ENCODE measurements at places on chromosomes 6 and 20.

GRCh38 chr6:149482545-149483333 lies 2.1 kb downstream of the ZC3H12D start:
- DNase-seq = no peak

DNA sequence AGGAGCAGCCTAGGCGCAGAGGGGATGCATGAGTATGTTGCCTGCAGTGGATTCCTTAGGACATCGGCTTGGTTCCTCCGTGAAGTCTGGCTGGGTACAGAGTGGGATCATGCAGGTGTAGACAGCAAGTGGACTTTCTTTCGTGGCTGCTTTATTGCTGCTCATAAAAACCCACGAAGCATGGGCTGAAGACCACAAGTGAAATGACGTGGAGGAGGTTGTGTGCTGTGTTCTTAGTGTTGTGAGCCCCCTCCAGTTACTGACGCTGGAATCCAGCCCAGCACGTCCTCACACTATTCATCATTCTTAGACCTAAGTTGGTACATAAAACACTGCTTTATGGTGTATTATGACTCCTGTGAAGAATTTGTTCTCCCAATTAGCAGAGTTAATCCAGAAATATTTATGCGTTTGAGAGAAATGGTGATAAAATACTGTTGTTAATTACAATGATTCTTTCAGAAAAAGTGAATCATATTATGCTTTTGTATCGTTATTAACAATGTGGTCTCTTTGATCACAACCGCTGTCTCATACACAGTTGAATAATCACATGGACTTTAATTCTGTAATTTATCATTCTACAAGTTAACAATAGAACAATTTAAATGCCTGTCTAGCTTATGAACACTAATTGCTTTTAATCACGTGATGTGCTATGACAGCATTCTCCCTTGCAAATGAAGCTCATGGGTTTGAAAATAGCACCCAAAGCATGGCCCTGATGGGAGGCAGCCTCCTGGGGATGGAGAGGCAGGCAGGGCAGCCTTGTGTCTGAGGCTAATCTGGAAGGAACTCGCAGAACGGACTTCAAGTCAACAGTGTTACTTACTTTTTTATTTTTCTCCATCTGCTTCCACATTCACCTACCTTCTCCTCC lies 233.9 kb upstream of the SYNDIG1 start:
- no peak for DNase-seq

- no peak for DNase-seq
Observed at GRCh38 chr6:36930483-36930882, 24.1 kb upstream of the PI16 start.

DNA sequence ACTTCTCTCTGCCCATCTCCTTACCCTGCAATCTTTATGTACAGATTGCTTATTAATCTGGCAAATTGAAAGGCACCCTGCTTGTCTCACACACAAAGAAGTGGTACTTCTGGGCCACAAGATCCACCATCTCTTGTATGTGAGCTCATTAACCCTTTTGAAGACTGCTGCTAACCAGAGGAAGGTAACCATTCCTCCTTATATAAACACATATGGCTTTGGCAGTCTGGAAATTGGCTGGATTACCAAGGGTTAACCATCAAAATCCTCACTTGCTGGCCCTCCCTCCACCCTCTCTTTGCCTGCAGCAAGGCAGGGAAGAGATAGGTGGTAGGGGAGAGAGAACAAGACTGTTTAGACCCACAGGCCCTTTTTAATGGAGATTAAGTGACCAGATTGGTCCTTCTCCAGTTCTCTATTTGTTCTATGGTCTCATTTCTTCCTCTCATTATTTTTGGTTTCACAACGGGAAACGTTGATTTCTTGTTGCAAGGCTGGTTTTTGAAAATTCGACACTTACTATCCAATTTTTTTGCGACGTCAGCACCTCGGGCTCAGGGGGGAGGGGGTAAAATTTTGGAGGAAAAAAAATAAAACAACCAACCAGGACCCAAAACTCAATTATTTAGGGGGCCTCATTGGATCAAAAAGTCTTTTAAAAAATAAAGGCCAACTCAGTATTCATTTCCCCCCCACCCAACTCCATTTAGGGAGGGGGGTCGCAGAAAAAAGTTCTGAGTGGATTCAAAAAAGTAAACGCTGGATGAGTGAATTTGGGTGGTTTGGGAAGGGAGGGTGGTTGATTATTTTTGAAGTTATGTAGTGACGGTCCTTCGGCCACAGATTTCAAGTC lies 859 bp downstream of the PPP1R10 start:
- peak; percentile 71 for DNase-seq

GRCh38 chr20:41316602-41317545 lies 657 bp downstream of the ZHX3 start:
- DNase-seq = peak; percentile 72

GRCh38 chr20:17662333-17663039 lies 19.6 kb downstream of the RRBP1 start:
- DNase-seq = no peak

GRCh38 chr6:75604294-75604693 lies 2.6 kb downstream of the SENP6 start:
- DNase-seq = no peak

GRCh38 chr6:12782136-12782535 lies 65.6 kb downstream of the PHACTR1 start:
- DNase-seq = no peak

DNA sequence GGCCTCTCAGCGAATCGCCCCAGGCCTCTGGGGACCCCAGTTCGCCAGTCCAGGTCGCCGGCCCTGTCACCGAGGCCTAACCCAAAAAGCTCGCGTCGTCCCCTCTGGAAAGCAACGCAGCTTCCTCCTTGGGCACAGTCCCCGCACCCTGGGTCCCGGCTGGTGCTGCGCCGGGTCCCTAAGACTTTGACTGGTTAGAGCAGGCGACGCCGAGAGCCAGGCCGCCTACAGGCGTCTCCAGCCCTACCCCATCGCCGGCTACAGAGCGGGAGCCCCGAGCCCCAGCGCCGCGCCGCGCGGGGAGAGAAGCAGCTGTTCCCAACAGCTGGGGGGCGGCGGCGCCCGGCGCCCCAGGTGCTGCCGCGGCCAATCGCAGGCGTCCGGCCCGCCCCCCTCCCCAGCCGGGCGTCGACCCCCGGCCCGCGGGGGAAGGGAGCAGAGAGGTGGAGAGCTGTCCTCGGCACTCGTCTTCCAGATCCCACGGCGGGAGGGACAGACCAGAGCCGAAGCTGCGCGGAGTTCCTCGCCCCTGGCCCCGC lies 540 bp upstream of the RBM24 start:
- peak; percentile 25 for DNase-seq
